Hepatocyte (in vitro differentiated cells): ENCODE measurements at places on chromosomes 6 and 20. TPM values are rescaled to one million over a fixed set of nuclear protein-coding genes. Genes with fewer than 3 reads are reported as not detected.

The SRMS gene
- not detected in 2 replicates for total RNA-seq

The GSTA4 gene
- 83.8 and 89.2 TPM in 2 replicates for total RNA-seq

The SLC17A4 gene
- 8.9 and 9.6 TPM in 2 replicates for total RNA-seq

The MEP1A gene
- 93.4 and 94.2 TPM in 2 replicates for total RNA-seq

The HEY2 gene
- 0.47 and 0.80 TPM in 2 replicates for total RNA-seq

DNA sequence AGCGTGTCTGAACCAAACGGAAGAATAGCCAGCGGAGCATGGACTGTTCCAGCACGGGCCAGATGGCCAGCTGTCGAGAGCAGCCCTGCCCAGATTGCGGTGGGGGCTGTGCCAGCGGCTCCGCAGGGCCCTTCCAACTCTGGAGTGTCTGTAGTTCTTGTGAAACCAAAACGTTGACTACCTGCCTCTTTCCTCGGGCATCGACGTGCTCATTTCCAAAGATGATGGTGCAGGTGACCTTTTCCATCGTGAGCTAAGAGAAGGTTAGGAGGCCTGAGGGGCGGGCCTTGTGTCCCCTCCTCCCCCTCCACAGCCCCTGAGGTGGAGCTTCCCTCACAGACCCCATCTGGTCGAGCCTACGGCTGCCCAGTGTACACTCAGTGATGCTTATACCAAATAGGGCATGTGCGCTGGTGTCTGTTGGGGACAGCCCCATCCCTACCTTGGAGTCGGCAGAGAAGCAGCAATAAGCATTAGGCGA lies 12.9 kb upstream of the C20orf144 start:
- H3K4me1 ChIP-seq: peaks cover 15% of the 10 kb centered on the region
- no peak for DNase-seq
- no peak overlapping the region for H3K27ac ChIP-seq
- no peaks in the 10 kb centered on the region for H3K27me3 ChIP-seq

GRCh38 chr6:127879685-127880084 lies 21.2 kb downstream of the THEMIS start:
- H3K4me3 ChIP-seq: peak overlapping the region; percentile 21
- no peak overlapping the region for H3K27ac ChIP-seq
- H3K4me1 ChIP-seq: no peaks in the 10 kb centered on the region
- no peaks in the 10 kb centered on the region for H3K27me3 ChIP-seq
- peak; percentile 52 for DNase-seq

- peaks cover 16% of the 10 kb centered on the region for H3K27me3 ChIP-seq
- no peak for DNase-seq
- peak overlapping the region; percentile 92 for H3K4me3 ChIP-seq
- H3K27ac ChIP-seq: no peak overlapping the region
- H3K4me1 ChIP-seq: peaks cover 9% of the 10 kb centered on the region
Measured at GRCh38 chr6:160347259-160348222, 637 bp upstream of the SLC22A3 start.

DNA sequence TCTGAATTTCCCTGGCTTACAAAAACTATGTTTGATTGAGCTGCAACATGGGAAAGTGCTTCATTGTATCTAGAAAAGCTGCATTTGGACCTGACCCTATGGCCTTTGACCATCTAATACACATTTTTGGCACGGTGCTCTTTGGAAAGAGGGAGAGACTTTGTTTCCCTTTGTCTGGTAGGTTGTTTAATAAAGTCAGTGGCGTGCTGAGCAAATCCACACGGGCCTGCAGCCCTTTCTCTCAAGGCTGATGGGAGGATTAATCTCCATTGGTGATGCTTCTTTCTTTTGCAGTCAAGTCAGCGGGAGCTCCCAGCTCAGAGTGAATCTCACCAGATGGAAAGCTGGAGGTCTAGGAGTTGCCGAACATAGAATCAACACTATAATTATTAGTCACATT lies 314.7 kb upstream of the CNR1 start:
- H3K4me3 ChIP-seq: no peak overlapping the region
- no peak overlapping the region for H3K27ac ChIP-seq
- no peak for DNase-seq
- H3K4me1 ChIP-seq: no peaks in the 10 kb centered on the region
- no peaks in the 10 kb centered on the region for H3K36me3 ChIP-seq
- H3K27me3 ChIP-seq: no peaks in the 10 kb centered on the region

DNA sequence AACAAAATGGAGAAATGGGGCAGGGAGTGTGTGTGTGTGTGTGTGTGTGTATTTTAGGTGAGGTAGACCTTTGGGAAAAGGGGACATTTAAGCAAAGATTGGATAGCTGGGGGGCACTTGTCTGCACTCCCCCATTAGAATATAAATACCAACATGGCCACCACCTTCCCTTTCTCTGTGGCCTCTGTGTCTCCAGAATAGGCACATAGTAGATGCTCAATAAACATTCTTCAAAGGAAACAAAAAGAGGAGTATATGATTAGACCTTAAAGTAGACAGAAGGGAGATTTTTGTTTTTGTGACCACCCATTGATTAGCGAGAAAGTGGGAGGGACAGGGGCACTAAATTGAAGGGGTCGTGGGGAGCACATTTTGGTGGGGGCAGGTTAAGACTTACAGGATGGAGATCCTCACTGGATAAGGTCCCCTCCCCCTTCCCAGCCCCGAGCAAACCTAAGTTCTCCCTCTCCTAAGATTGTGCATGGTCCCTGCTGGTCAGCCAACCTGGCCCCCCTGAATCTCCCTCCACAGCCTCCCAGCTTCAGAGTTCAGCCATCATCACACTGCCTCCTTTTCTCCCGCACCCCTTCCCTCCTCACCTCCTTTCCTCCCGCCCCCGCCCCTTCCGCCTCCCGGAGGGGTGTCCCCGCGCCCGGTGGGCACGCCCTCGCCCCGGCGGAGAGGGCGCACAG lies 514 bp upstream of the TSHZ2 start:
- H3K4me1 ChIP-seq: peaks cover 8% of the 10 kb centered on the region
- H3K27me3 ChIP-seq: peaks cover 10% of the 10 kb centered on the region
- no peak overlapping the region for H3K27ac ChIP-seq
- no peaks in the 10 kb centered on the region for H3K36me3 ChIP-seq

GRCh38 chr6:3619201-3619600 lies 132.3 kb downstream of the PXDC1 start:
- H3K36me3 ChIP-seq: no peaks in the 10 kb centered on the region
- no peaks in the 10 kb centered on the region for H3K27me3 ChIP-seq
- no peak overlapping the region for H3K27ac ChIP-seq

- peaks cover 9% of the 10 kb centered on the region for H3K4me1 ChIP-seq
- H3K27ac ChIP-seq: no peak overlapping the region
- no peak overlapping the region for H3K4me3 ChIP-seq
- H3K27me3 ChIP-seq: no peaks in the 10 kb centered on the region
Measured at GRCh38 chr6:54206510-54206909, 95.3 kb downstream of the MLIP start.

DNA sequence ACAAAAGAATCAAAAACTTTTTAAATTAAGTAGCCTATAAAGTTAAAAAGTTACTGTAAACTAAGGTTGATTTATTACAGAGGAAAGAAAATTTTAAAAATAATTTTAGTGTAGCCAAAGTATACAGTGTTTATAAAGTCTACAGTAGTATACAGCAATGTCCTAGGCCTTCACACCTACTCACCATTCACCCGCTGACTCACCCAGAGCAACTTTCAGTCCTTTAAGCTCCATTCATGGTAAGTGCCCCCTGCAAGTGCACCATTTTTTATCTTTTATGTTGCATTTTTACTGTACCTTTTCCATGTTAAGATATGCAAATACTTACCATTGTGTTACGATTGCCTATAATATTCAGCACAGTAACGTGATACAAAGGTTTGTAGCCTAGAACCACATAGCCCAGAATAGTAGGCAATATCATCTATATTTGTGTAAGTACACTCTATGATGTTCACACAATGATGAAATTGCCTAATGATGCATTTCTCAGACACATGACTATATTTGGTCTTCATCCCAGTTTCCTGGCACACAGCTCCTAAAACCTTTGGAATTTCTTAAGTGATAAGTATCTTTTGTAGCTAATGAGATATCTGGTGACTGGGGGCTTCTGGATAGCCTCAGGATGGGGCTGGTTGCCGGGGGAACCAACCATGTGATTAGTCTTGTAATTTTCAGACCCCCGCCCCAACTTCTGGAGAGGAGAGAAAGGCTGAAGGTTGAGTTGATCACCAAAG lies 111.0 kb downstream of the MRPL14 start:
- no peak overlapping the region for H3K27ac ChIP-seq
- no peaks in the 10 kb centered on the region for H3K4me1 ChIP-seq
- H3K27me3 ChIP-seq: no peaks in the 10 kb centered on the region
- DNase-seq: no peak

GRCh38 chr20:52655395-52655794 lies 316.8 kb upstream of the TSHZ2 start:
- H3K4me1 ChIP-seq: no peaks in the 10 kb centered on the region
- no peak for DNase-seq
- no peak overlapping the region for H3K4me3 ChIP-seq
- H3K27ac ChIP-seq: no peak overlapping the region

- DNase-seq: no peak
- H3K27ac ChIP-seq: no peak overlapping the region
- no peak overlapping the region for H3K4me3 ChIP-seq
- H3K36me3 ChIP-seq: no peaks in the 10 kb centered on the region
- peaks cover 4% of the 10 kb centered on the region for H3K4me1 ChIP-seq
Measured at GRCh38 chr6:9511157-9511556, 903.7 kb downstream of the TFAP2A start.
